ENCODE measurements at places on chromosomes 1 and 21.

DNA sequence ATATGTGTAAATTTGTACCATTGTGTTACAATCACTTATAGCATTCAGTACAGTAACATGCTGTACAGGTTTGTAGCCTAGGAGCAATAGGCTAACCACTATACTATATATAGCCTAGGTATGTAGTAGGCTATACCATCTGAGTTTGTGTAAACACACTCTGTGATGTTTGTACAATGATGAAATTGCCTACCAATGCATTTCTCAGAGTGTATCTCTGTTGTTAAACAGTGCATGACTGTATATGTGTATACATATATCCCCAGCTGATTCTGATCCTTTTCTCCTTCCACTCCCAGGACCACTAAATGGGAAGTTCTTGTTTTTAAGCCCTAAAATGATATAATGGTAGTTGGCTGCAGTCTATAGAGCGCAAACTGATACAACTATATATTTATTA lies 7.8 kb downstream of the GNPAT start:
- no peak for DNase-seq

GRCh38 chr1:173360487-173361063 lies 116.6 kb upstream of the PRDX6 start:
- no peak for DNase-seq

GRCh38 chr1:181849071-181849470 lies 212.4 kb downstream of the ZNF648 start:
- no peak for DNase-seq

DNA sequence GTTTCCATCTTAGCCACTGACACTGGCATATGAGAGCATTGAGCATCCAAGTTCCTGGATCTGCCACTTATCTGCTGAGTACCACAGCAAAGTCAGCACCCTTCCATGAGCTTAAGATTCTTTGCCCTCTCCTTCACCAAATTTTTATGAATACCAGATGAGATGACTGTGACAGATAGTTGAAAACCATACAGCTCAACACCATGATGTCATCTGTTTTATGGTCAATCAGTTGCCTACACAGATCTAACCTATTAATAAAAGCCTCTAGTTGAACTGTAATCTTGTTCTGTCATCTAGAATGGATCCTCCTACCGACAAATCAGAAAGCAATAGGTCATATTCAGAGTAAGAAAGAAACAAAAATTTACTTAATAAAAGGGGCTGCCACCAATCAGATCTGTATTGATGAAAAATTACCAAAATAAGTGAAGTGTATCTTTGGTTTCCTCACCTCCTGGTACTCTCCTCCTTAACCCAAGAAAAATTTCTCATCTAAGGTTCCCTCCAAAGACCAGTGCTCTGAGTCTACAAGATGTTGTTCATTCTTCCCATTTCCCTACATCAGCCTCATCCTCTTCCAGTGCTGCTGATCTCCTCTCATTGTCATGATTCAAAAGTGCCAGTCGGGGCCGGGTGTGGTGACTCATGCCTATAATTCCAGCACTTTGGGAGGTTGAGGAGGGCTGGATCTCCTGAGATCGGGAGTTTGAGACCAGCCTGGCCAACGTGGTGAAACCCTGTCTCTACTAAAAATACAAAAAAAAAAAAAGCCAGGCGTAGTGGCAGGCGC lies 138.8 kb upstream of the CTTNBP2NL start:
- DNase-seq = no peak

DNA sequence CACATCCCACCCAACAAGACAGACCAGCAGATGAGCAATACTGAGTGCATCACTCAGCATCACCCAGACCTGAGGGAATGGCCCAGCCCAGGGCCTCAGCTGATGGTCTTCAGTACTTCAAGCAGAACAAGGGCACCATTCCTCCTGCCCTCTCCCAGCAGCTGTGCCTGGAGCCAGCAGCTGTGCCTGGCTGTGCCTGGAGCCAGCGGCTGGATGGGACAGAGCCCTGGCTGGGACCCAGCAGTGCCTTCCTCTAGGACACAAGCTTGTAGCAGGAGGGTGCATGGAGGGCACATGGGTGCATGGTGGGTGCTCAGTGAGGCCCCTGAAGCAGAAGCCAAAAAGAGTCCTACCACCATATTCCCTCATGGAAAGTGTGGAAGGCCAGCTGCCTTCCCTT lies 583.8 kb downstream of the NPHP4 start:
- DNase-seq = no peak

DNA sequence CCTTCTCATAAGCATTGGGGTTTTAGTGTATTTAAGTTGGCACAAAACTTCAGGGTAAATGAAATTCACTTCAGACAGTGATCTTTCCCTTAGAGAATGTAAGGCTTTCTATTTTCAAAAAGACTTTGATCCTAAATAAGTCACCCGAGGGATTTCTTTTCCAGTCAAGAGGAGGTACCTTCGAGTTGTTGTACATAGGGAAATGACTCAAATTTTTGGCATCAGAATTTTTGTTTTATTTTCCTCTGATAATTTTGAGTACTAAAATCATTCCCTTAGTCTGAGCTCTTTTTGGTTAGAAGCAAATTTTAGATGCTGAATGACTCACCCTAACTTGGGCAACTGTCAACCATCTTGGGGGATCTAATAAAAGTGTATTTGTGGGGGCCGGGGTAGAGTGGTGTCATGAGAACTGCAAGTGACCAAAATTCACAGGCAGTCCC lies 193.9 kb downstream of the DHRS3 start:
- DNase-seq = no peak

DNA sequence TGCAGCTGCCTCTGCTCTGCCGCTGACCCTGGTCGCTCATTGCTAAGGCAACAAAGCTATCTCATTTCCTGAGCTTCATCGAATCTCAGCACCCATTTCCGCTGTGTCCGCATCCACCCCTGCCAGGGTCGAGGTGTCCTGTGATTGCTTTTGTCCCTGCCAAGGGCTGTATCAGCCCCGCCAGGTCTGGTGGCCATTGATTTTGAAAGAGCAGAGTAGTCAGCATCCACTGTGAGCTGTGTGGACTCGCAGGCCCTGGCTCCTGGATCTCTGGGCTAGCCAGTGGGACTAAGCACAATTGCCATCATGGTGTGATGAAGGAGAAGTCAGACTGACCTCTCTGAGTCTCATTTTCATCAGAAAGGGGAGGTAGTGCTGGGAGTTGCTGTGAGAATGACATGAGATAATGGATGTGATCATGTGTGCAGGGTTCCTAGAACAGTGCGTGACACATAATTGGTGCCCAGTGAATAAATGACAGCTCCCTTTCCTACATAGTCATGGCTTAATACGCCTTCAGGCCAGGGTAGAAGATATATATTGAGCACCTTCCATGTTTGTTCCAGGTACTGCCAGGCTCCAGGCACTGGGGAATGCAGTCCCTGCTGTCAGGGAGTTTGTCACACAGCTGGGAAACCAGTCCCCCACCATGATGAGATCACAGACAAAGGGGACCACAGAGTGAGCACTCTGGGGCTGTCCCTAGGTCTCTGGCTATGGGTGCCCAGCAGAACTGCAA lies 32.1 kb downstream of the NAV1 start:
- no peak for DNase-seq

- DNase-seq = no peak
These were observed 22.8 kb downstream of the PPFIA4 start for GRCh38 chr1:203049077-203049476.

GRCh38 chr1:171155484-171155883 lies 29.6 kb upstream of the FMO2 start:
- DNase-seq = no peak

- no peak for DNase-seq
These were observed 16.7 kb downstream of the SHISA4 start for GRCh38 chr1:201905234-201905890.

DNA sequence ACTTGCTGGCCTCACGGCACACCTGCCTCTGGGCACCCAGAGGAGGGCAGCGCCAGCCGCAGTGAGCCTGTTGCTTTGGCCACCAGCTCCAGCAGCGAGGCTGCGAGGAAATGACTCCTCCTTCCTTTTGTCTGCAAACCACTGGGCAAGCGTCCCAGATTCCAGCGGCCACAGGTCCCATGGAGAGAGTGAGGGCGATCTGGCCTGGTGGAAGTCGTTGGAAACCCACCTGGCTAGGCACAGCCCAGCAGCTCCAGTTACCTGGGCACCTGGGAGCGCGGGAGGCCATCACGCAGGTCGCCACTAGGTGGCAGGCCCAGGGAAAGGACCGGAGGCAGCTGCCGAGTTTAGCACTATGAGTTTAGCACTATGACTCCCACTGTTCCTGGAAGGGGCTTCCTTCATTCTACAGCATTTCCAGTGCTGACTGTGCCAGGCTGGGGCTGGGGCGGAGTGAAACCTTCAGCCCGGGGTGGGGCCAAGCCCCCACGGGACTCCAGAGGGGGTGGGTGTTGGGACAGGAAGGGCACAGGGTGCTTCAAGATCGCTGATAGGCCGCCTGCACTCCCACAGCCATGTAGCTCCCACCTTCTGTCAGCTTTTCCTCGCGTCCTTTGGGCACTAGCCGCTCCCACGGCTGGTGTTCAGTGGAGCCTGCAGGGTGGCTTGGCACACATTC lies 1.1 kb upstream of the ESPN start:
- DNase-seq = no peak

DNA sequence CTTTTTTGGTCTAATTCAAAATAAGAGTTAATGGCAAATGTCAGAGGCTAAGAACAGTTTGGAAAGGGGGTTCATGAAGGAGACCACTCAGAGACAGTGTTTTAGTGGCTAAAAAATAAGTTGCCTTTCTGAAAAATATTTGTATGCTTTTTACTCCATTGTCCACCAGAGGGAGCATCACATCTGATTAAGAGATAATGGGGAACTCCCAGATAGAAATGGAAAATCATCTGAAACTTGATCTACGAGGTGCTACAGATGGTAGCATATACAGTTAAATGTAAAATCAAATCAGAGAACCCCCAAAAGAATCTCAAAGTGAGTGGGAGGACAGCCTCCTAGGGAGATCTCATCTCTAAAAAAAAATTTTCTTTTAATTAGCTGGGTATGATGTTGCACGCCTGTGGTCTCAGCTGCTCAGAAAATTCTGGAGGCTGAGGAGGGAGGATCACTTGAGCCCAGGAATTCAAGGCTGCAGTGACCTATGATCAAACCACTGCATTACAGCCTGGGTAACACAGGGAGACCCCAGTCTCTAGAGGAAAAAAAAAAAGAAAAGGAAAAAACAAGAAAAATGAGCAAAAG lies 9.7 kb downstream of the SMYD3 start:
- DNase-seq = peak; percentile 50

DNA sequence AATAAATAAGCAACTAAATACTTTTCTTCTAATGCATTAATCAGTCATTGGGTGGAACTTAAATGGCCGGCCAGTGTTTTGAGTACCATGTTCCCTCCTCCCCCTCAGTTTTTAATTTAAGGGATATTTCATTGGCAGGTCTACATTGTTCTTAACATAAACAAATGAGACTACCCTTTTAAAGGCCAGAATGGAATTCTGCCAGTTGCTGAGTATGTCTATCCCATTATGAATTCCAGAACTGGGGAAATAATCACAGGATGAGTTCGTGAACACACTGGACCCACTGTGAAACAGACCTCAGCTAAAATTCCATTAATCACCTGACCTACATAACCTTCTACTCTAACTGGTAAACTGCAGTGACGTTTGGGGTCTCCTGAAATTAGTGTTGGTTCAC lies 305.5 kb upstream of the PKN2 start:
- no peak for DNase-seq

- DNase-seq = peak; percentile 25
These were observed 1.0 kb upstream of the MCOLN2 start for GRCh38 chr1:84997667-84998600.

DNA sequence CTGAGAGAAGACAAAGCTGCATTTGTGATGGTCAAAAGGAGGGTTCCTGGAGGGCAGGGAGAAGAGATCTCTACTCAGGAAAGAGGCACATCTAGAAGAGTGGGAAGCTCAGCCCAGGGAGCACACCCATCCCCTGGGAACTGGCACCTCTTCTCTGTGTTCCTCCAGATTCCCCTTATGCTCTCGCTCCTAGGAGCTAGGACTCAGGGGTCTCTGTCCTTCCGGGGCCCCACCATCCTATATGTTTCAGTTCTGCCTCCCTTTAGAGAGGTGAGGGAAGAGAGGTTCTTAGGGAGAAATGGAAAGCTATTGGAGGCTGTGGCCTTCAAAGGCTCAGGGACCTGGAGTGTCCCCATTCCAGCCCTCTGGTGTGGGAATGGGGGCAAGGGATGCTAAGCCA lies 4.6 kb upstream of the PPM1J start:
- no peak for DNase-seq

DNA sequence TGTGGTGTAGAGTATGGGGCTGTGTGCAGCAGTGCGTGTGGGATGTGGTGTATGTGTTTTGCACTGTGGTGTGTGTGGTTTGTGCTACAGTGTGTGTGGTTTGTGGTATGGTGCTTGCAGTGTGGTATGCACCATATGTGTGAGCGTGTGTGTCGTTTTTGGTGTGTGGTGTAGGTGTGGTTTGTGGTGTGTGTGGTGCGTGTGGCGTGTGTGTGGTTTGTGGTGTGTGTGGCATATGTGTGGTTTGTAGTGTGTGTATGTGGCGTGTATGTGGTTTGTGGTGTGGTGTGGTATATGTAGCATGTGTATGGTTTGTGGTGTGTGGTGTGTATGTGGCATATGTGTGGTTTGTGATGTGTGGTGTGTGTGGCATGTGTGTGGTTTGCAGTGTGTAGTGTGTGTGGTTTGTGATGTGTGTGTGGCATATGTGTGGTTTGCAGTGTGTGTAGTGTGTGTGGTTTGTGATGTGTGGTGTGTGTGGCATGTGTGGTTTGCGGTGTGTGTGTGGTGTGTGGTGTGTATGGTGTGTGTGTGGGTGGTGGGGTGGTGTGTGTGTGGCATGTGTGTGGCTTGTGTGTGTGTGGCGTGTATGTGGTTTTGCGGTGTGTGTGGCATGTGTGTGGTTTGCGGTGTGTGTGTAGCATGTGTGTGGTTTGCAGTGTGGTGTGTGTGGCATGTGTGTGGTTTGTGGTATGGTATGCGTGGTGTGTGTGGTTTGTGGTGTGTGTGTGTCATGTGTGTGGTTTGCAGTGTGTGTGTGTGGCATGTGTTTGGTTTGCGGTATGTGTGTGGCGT lies 53.5 kb upstream of the TRAPPC10 start:
- DNase-seq = no peak

DNA sequence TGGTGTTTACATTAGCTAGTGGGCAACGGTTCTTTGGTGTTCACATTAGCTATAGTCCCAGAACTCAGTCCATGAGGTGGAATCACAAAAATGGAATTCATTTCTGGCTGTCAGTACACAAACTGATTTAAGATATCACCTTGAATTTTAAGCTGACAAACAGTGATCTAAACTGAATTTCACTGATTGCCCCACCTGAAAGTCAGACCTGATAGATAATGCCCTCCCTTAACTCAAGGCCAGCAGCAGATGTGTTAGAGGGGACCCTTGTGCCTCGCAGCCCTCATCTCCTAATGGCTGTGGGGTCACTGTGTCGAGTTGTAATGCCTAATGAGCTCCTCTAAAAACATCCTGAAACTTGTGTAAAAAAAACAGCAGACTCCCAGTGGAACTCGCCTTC lies 8.6 kb downstream of the ARF1 start:
- no peak for DNase-seq

GRCh38 chr1:221067721-221068120 lies 188.5 kb downstream of the HLX start:
- DNase-seq = no peak

GRCh38 chr21:26127073-26127814 lies 43.3 kb downstream of the APP start:
- no peak for DNase-seq
